ENCODE measurements at places on chromosomes 16 and 17.

GRCh38 chr17:71232801-71233559, 887.8 kb upstream of the SOX9 start:
- DNase-seq: no peak

GRCh38 chr17:40931311-40931710, 6.1 kb downstream of the KRT23 start:
- no peak for DNase-seq

DNA sequence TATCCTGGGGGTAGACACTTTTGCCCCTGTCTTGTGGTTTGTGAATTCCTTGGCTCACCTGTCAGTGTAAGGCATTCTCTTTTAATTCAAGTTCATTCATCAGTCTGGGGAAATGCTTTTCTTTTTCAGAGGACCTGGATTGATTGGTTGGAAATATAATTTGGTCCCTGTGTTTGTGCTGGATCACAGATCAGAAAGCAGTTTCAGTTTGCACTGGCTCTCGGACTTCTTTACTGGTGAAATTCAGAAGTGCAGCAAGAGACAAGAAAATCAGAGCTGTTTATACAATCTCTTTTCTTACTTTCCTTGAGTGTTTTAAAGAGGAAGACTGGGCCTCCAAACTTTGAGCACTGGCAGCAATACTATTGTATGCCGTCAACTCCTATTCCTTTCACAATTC, 161.8 kb upstream of the KCNJ16 start:
- no peak for DNase-seq

- no peak for DNase-seq
Measured at GRCh38 chr17:42079541-42079940, 18.7 kb downstream of the ZNF385C start.

- DNase-seq: no peak
Measured at GRCh38 chr17:41722231-41722630, 10.1 kb downstream of the GAST start.

- DNase-seq: no peak
Measured at GRCh38 chr16:53974484-53975080, 270.6 kb downstream of the FTO start.

- DNase-seq: no peak
Measured at GRCh38 chr16:13041646-13042290, 140.4 kb downstream of the SHISA9 start.

DNA sequence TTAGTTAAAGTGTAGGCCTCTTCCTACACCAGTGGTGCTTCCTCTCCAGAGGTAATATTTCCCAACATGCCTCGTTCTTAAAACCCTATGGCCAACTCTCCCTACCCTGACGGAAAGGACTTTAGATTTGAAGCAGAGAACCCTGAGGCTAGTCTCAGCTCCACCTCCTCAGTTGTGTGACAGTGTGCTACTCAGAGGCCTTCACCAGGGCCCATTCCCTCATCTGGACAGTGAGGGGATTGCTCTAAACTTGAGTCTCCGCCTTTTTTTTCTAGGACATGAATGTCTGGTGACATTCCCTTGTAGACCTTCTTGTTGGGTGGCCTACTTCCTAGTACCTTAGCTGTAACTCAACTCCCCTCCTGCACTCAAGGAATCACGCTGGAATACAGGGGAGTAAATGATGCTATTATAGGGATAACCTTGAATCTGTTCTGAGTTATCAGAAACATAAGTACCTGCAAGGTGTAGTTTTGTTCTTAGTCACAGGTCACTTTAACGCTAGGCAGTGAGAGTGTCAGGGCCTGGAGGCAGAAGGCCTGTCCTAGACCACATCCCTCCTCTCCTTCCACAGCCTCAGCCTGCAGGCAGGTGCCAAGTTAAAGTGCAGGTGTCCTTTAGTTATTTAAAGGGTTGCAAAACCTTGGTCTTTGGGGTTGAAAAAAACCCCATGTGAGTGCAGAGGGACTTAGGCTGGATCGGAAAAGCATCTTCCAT, 26.9 kb downstream of the LDHD start:
- no peak for DNase-seq

GRCh38 chr17:43475494-43476089, 8.2 kb upstream of the DHX8 start:
- no peak for DNase-seq

DNA sequence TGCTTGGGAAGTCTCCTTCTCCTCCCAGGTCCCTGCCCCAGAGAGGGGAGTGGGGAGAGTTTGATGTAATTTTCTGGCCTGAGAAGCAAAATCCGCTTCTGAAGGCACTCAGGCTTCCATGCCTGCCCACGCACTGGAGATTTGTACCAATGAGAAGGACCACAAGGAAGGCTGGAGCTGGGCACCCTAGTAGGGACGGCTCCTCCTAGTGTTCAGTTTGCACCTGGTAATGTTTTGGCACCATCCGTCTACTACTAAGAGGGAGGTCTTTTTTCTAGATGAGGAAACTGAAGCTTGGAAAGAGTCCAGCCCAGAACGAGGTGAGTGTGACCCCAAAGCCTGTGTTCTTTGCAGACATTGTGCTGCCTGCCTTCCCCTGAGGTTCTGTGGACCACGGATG, 83.6 kb upstream of the NLRP1 start:
- no peak for DNase-seq

DNA sequence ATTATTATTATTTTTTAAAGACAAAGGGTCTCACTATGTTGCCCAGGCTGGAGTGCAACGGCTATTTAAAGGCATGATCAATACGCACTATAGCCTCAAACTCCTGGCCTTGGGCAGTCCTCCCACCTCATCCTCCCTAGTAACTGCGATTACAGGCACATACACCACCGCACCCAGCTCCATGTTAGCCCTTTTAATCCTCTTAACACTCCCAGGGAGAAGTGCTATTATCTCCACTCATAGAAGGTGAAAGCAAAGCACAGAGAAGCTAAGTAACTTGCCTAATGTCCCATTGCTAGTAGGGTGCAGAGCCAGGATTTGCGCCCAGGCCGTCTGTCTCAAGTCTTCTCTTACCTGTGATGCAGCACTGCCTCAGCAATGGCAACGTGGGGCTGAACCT, 5.0 kb downstream of the HAS3 start:
- no peak for DNase-seq

DNA sequence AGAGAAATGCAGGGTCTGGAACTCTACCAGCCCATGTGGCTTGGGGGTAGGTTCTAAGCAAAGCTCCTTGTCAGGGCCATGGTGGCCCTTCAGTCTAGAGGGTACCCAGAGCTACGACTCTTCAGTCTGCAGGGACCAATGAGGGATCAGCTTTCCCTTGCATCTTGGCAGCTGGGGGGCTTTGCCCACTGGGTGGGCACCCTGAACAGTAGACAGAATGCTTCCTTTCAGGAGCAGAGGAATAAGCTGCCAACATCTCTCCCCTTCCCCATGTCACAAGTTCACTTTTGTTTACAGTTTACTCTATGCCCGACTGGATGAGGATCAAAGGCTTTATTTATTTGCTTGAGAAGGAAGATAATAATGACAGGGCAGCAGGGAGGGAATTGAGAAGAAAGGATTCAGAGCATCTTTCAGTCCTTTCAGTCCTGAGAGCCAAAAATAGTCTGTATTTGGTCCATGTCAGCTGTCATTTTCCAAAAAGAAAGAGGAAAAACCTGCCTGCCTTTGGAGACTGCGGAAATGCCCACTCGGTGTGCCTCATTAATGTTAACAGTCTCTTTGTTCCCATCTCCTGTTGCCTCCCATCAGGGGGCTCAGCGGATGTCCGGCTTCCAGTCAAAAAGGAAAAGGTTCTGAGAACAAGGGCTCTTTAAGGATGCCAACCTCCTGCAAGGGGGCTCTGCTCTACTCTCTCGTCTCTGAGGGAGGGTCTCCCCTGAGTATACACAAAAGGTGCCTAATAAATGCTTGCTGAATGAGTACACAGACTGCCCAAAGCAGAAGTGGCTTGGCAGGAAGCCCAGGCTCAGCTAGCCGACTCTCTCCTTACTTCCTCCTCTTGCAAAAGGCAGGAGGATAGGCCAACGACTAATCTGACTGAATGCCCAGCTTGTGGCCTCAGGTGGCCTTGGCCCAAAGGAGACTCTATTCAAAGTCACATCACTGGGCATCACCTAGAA, 17.1 kb downstream of the TRAF4 start:
- DNase-seq: no peak

GRCh38 chr16:11494433-11494832, 92.3 kb downstream of the LITAF start:
- no peak for DNase-seq

DNA sequence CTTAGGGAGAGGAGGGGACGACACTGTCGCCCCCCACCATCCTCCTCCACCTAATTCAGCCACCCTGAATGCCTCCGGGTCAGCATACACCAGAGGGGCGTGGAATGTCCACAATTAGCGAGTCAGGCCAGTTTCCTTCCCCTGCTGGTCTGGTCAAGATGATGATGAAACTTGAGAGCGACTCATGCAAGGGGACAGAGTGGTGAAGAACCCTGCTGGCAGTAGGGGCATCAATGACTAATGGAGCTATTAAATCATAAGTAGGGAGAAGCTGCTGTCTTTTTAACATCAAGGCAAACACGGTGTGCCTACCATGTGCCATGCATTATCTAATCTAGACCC, 7.2 kb downstream of the SPACA3 start:
- DNase-seq: no peak

- DNase-seq: no peak
Measured at GRCh38 chr17:78000341-78000740, 41.8 kb downstream of the TNRC6C start.

DNA sequence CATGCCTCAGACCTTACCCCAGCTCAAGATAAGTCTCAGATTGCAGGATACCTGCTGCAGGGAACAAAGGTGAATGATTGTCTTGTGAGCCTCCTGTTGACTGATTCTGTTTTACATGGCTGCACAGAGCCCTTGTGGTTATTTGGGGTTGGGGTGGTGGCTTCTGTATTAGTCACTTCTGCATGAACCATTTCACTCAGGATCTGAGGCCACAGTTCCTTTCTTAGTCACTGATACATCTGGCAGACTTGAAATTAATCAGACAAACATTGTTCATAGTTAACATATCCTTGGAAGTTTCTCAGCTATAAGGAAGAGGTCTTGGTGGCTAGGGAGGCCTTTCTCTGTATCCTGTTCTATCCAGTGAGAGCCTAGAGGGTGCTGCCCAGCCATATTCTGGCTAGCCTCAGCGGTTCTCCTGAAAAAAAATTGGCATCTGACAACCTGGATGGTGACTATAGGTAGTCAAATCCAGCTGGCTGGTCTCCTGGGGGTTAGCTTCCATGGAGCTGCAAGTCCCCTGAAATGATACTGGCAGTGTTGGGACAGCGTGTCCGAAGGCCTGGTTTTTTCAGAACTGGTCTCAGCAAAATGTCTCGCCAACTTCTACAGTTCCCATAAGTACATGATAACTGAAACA, 8.4 kb upstream of the PLK1 start:
- no peak for DNase-seq

- no peak for DNase-seq
Measured at GRCh38 chr16:50974438-50975036, 176.5 kb downstream of the SALL1 start.

DNA sequence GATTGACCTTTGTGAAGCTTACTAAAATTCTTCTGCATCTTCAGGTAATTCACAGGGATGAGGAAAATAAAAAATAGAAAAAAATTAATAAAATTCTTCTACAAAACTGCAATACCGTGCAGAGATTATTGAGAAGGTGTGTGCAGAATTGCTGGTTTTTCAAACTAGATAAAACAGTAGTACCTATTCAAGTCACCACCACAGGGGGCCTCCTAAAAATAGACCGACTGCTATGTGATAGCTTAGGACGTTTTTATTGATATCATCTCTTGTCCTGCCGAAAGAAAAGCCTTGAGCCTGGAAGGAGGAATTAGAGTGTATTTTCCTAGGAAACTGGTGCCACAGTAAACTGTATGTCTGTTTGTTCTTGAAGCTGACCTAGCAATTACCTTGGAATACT, 325.9 kb downstream of the ZFHX3 start:
- no peak for DNase-seq

GRCh38 chr17:31488264-31488981, 96.9 kb downstream of the RAB11FIP4 start:
- no peak for DNase-seq

DNA sequence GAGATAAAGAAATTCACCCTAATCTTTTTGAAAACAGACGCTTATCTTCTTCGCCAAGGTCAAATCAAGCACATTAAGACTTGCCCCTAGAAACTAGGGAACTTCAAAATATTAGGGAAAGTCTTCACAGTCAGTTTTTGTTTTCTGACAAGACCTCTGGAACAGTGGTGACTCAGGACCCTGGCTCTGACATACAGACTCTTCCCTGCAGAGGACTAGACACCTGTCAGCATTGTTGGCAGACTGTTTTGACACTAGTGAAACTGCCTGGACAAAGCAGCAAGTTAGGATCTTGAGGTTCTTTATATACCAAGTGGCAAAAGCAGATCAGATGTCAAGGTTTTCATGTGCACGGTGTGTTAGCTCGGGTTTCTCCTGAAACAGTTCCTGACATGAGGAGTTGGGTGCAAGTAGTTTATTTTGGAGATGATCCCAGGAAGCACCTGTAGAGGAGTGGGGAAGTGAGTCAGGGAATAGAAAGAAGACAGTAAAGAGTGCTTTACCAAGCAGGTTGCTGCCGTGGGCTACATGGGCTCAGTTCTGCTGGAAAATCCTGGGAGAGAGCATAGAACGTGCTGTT, 182.0 kb upstream of the IRX5 start:
- DNase-seq: no peak

GRCh38 chr17:74814453-74814852, 38.3 kb upstream of the NAT9 start:
- DNase-seq: no peak

DNA sequence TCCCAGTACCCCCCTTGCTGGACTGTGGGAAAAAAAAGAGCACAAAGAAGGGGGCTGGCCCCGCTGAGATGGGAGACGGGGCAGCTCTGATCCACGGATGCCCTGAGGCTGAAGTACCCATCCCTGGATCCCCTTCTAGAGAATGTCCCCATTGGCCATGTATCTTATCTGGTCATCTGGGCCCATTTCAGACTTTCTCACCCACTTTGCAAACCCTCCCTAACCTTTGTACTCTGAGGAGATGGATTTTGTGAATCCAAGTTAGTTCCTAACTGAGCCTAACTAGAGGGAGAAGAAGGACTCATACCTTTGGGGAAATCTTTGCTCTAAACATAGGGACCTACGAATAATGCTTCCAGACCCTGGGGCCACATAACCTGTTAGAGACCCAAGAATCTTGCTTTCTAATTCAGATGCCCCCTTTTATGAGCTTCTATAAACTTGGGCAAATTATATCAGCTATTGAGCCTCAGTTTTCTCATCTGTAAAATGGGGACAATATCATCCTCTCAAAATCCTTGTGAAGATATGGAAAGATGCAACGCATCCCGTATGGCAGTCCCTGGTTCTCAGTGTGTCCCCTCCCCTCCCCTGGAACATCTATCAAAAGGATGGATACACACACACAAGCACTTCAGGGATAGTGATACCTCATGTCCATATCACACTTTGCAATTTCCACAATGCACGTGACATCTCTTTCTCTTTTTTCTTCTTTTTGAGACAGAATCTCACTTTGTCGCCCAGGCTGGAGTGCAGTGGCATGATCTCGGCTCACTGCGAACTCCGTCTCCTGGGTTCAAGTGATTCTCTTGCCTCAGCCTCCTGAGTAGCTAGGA, 16.8 kb upstream of the FZD2 start:
- no peak for DNase-seq

All from NCI-H187 (cell line).